ENCODE measurements at places on chromosomes 2 and 18. TPM values are rescaled to one million over a fixed set of nuclear protein-coding genes. Genes with fewer than 3 reads are reported as not detected.

PRPF40A gene
- total RNA-seq = 109 TPM

EVX2 gene
- not detected for total RNA-seq

FAM124B gene
- 2.1 TPM for total RNA-seq

PSMA8 gene
- 0.60 TPM for total RNA-seq

GNLY gene
- total RNA-seq = 569 TPM

ICOS gene
- total RNA-seq = 63.0 TPM

CD8A gene
- total RNA-seq = 4.8 TPM

FIGN gene
- not detected for total RNA-seq

Data from activated CD4-positive, alpha-beta memory T cell treated with anti-CD3 and anti-CD28 coated beads, Interleukin-2, amount 10 ng/mL, durations not matched to agents 7 days and 5 days (primary cell).